ENCODE measurements at places on chromosomes 7 and 10.

DNA sequence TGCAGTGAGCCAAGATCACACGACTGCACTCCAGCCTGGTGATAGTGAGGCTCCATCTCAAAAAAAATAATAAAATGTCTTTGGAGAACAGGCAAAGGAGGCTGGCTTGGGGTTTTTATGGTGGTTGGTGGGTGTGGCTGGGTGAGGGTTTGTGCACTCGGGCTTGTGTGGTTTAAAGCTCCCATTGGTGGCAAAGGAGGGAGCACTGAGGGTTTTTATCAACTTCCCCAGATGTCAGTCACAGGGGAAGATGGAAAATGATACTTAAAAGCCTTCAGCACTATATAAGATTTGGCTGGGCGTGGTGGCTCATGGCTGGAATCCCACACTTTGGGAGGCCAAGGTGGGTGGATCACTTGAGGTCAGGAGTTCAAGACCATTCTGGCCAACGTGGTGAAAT lies 16.3 kb upstream of the RNF216 start:
- DNase-seq: no peak

DNA sequence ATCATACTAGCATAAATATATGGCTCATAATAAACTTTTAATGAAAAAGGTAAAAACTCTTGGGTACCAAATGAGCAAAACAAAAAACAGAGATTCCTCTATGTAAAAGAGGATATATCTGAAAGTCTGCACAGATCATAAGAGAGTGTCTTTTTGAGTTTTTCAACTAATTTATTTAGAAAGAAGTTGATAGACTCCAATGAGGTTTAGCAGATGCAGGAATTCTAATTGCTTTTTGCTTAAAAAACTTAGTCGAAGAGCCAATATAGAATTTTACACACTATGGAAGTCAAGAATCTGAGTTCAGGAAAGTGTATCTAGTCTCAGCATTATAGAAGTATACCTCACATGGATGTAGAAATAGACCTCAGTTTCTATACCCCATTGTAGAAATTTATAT lies 3.4 kb upstream of the MLLT10 start:
- peak; percentile 37 for DNase-seq

GRCh38 chr10:10685566-10685965 lies 332.1 kb upstream of the CELF2 start:
- no peak for DNase-seq

DNA sequence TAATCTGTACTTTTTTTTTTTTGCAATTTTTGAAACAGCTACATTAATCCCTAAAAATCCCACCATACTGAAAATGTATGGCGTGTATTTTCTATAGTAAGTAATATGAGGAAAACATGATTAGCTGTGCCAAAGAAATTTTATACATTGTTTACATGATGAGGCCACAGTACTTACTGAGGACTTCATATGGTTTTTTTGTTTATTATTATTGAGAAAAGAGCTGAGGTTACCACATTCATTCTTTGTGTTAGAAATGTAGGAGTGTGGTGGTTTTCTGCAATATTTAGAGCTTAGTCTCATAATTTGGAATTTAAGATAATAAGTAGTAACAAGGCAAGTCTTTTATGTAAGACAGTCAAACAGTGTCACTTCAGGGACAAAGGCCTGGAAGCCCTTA lies 45.1 kb downstream of the SLC25A40 start:
- peak; percentile 32 for DNase-seq

DNA sequence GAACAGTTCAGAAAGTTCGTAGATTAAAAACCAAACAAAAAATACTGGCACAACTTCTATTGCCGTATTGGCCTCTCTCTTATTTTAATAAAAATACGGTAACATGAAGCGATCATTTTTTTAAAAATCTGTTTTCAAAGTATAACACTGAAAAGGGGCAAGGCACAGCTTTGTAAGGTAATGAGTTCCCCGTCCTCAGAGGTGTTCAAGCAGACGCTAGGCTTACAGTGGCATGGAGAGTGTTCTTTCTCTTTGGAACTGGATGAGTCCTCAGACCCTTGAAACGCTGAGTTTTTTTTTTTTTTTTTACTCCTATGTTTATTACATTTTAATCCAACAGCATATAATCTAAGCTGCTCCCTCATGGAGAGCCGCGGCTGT lies 7.8 kb downstream of the EN2 start:
- DNase-seq: no peak

- no peak for DNase-seq
These were observed 67.5 kb downstream of the PFKFB3 start for GRCh38 chr10:6269953-6270867.

GRCh38 chr7:49791088-49791741 lies 17.8 kb downstream of the VWC2 start:
- no peak for DNase-seq

GRCh38 chr7:125857606-125858005 lies 928.0 kb upstream of the POT1 start:
- DNase-seq: no peak

DNA sequence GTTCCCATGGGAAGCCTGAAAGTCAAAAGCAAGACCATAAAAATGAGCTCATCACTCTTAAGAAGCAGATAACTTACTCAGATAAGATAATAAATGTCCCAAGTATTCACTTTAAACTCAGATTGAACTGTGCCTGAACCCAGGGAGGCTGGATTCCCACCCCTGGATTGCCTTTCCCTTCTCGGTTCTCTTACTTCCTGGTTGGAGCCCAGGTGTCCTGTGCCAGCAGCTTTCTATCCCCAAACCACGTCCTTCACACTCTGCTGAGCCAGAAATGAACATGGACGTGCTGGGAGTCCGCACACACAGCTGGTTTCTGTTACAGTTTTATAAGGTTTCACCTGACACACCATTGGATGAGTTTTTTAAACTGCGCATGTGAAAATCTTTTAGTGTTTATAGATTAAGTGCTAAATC lies 636.2 kb upstream of the IGFBP3 start:
- no peak for DNase-seq

DNA sequence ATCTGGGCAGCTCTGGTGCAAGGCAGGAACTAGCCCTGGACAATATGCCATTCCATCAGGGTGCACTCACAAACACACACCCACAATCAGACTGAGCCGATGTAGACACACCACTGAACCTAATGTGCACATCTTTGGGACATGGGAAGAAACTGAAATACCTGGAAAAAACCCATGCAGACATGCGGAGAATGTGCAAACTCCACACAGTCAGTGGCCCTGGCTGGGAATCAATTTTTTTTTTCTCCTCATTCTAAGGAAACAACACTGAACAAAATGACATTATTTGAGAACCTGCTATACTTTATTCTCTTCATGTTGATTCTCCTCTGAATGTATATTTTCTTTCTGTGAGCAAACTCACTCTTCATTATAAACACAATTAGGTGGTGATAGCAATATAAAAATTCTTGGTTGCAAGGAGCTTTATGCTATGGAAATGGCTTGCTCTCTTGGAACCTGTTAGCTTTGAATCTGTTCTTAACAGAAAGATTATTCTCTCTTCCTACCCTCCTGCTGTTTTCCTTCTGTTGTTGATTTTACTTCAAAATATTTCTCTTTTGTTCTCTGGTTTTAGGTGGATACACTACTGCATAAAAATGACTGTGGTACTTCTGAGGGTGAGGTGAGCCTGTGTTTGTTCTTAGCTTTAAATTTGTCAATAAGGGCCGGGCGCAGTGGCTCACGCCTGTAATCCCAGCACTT lies 33.0 kb upstream of the MICU1 start:
- no peak for DNase-seq

- DNase-seq: no peak
These were observed 171.9 kb downstream of the USP6NL start for GRCh38 chr10:11439523-11440053.

DNA sequence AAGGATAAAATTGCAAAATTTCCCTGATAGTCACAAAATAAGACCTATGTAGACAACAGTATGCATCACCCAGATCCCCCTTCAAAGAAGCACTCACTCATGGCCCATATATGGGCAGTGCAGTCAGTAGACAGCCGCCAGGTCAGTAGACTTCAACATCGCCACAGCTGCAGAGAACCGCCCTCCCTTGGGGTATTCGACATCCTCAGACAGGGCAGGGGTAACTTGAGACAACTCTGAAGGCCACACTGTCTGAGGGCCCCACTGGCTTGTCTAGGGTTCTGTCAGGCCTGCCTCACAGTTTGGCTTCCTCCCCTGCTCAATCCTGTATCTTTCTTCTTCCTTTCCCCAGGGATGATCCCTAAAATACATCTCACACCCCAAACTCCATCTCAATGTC lies 172.3 kb downstream of the IMMP2L start:
- no peak for DNase-seq

- DNase-seq: no peak
These were observed 323.0 kb upstream of the AOAH start for GRCh38 chr7:37047260-37047659.
